ENCODE measurements at places on chromosomes 5 and 9.

DNA sequence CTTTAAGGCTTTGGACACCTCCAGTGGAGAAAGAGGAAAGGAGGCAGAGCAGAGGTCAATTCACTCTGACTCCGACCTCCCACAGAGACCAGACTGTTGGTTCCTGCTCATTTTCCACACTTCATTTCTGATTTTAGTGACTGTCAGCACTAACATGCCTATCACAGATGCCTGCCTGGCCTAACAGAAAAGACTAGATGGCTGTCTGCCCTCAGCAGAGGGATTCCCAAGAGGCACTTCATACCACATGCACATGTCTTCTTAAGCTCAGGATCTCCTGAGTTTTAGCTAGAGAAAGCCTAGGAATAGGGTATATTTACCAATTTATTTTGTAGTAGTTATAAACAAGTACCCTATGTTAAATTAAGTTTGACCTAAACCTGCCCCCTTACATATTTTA lies 336.0 kb downstream of the ENC1 start:
- no peak for DNase-seq

DNA sequence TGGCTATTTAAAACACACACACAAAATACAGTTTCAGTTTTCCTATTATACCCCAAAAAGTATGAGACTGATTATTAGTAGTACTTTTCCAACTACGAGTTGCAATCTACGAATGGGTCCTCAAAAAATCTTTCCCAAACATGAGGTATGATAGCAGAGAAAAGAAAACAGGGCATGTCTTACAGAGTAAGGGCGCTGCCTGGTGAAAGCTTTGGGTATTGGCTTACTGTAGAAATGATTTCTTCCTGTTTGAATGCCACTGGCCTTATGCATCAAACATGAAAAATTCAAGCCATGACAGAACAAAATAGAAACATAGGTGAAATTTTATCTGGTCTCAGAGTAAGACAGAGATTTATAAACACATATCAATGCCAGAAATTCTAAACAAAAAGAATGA lies 448.0 kb downstream of the SPOCK1 start:
- DNase-seq: no peak

GRCh38 chr5:140327589-140327988 lies 18.8 kb downstream of the HBEGF start:
- no peak for DNase-seq

DNA sequence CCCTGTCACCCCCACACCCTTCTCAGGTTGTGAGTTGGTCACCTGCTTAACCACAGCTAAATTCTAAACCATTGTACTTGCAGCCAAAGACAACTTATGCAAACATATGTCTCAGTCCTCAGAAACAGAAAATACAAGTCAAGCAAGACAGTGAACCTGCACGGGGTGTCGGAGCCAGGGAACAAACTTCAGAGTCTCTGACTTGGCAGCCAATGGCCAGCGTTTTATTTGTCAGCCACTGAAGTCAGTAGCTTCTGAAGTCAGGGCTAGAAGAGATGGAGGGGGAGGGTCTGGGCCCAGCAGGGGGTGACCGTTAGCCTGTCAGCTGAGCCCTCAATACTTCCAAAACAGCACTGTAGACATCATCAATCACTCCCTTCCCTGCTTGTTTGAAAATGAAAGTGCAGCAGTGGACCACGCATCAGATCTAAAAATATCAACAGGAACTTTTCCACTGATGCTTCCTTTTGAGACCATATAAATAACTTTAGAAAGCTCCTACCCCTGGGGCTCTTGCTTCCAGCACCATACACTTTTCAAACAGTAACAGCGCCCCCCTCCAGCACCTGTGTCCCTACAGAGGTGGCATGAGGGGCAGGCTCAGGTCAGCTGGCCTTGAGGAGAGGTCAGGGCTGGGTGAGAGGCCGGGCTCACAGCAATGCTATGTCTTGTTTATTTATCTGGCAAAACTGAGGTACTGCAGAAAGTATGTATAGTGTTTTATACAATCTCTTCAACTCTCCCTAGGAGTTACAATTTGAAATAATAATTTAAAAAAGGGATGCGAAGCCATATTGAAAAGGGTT lies 142.5 kb downstream of the ACER2 start:
- no peak for DNase-seq

DNA sequence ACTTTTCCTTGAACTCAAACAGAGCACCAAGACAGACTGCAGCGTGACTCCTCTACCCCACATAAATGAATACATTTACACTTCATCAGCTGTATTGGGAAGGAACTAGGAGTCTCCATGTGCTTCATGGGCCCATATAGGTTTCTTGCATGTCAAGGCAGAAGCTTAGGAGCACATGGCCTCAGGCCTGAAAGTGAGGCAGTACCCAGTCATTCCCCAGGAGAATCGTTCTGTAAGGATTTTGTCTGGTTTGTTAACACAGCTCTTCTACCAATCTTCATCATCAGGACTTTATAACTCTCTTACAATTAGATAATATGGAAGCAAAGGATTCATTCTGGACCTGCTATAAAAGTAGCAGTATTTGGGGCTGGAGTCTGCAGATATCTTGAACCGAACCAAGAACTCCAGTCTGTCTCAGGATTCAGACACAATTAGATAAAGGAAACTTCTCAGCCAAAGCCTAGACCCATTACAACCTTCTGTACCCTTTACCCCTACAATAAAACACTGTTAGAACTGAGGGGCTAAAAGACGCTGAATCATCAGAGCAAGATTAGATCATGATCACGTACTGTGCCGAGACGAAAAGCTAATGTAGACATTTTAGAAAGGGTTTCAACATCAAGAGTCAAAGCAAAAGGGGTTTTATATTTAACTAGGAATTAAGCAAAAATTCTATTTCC lies 385.5 kb upstream of the SLC30A5 start:
- no peak for DNase-seq

GRCh38 chr9:135584934-135585333 lies 23.4 kb downstream of the PAEP start:
- no peak for DNase-seq

GRCh38 chr5:53568871-53569270 lies 8.4 kb downstream of the NDUFS4 start:
- DNase-seq: no peak
